ENCODE measurements at places on chromosomes 7 and 10. TPM values are rescaled to one million over a fixed set of nuclear protein-coding genes. Genes with fewer than 3 reads are reported as not detected.
A peak's percentile ranks its signal among the peaks of the same experiment; 100 is the strongest.

DNA sequence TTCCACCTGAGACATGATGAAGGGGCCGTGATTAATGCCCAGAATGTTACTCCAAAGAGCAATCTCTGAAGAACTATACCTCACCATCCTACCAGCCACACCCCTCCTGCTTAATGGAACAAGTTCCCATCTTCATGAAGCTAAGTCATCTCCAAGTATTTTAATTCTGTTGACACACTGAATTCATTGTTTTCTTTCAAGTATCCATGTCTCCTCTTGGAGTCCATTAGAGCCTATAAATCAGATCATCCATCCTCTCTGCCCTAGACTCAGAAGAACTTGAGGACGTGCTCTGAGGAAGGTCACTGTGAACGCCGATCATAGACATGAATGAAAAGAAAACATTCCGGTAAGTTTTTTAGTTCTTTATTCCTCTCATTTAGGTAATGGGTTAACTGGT is 126.8 kb downstream of the RSU1 start:
- no peak overlapping the region for H3K4me3 ChIP-seq
- peaks cover 12% of the 10 kb centered on the region for H3K36me3 ChIP-seq
- no peaks in the 10 kb centered on the region for H3K27me3 ChIP-seq
- DNase-seq: no peak
- H3K4me1 ChIP-seq: no peaks in the 10 kb centered on the region
- H3K27ac ChIP-seq: no peak overlapping the region

Gene CHRM2
- total RNA-seq: 0.24 TPM

GRCh38 chr7:101125989-101126650 is 784 bp upstream of the SERPINE1 start:
- no peaks in the 10 kb centered on the region for H3K27me3 ChIP-seq
- peak; percentile 76 for DNase-seq
- H3K36me3 ChIP-seq: peaks cover 10% of the 10 kb centered on the region
- H3K27ac ChIP-seq: peak overlapping the region; percentile 99
- H3K4me1 ChIP-seq: peaks cover 76% of the 10 kb centered on the region

Gene GPER1
- not detected for total RNA-seq

Gene TSPAN15
- 6.3 TPM for total RNA-seq

Gene GHRHR
- not detected for total RNA-seq

- no peaks in the 10 kb centered on the region for H3K36me3 ChIP-seq
- H3K27me3 ChIP-seq: no peaks in the 10 kb centered on the region
- peaks cover 14% of the 10 kb centered on the region for H3K4me1 ChIP-seq
- DNase-seq: no peak
Observed at GRCh38 chr10:22644222-22644621, 70.2 kb downstream of the PIP4K2A start.

GRCh38 chr10:43427166-43427825 is 9.6 kb upstream of the ZNF487 start:
- no peak overlapping the region for H3K27ac ChIP-seq
- no peaks in the 10 kb centered on the region for H3K36me3 ChIP-seq
- H3K27me3 ChIP-seq: no peaks in the 10 kb centered on the region
- H3K4me3 ChIP-seq: no peak overlapping the region
- no peak for DNase-seq
- no peaks in the 10 kb centered on the region for H3K4me1 ChIP-seq

DNA sequence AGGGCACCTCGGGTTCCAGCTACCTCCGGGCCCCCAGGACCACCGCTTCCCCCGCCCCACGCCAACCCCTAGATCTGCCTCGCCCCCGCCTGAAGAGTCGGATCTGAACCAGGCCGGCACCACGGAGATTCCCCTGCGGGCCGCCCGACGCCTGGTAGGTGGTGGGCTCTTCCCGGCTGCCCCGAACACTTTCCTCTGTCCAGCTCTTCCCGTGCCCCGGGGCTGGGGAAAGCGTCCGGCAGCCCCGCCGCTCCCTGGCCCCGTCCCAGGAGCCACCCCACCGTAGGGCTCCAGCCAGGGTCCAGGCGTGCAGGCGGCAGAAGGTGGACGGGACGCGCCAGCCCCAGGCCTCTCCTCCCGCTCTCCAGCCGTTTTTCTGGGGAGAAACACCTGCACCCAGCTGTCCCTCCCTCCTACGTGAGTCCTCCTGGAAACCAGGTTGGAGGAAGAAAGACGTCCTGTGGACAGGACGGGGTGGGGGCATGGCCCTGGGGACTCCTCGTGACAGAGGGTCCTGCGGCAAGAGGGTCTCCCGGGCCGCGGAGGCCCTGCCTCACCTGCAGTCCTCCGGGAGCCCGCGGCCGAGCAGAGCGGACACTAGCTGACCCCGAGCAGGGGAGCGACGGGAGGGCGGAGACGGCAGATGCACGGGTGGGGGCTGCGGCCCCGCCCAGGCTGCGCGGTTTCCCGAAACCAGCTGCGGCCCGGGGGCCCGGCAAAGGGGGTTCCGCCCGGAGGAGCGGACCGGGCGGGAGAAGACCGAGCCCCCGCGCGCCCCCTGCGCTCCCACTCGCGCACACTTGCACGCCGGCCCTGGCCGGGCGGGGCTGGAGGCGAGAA is at the start of gene TMEM176B:
Gene TMEM176B, minus strand, starts transcription at position 624 of the 840 bp plus-strand sequence. CDS start 3,795 bp downstream, outside the sequence.
- no peak within 1 kb of the TSS for H3K4me3 ChIP-seq
- no peak for DNase-seq
- H3K27ac ChIP-seq: no peak within 1 kb of the TSS

DNA sequence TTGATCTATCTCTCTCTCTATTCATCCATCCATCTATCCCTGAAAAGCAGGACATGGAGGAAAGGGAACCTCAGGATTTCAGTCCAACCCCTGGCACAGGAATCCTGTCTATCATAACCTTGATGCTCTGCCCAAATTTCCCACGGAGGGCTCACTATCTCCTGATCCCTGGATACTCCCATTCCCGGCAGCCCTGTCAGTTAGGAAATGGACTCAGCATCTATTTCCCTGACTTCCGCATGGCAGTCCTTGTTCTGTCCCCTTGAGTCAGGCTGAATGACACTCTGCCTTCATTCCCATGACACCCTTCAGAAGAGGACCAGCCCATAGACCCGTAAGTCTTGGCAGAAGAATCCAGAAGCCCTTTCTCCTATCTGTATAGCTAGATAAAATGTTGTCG is 77.7 kb downstream of the VWA2 start:
- DNase-seq: no peak
- H3K27ac ChIP-seq: no peak overlapping the region
- no peaks in the 10 kb centered on the region for H3K36me3 ChIP-seq
- H3K27me3 ChIP-seq: no peaks in the 10 kb centered on the region
- H3K4me3 ChIP-seq: no peak overlapping the region

DNA sequence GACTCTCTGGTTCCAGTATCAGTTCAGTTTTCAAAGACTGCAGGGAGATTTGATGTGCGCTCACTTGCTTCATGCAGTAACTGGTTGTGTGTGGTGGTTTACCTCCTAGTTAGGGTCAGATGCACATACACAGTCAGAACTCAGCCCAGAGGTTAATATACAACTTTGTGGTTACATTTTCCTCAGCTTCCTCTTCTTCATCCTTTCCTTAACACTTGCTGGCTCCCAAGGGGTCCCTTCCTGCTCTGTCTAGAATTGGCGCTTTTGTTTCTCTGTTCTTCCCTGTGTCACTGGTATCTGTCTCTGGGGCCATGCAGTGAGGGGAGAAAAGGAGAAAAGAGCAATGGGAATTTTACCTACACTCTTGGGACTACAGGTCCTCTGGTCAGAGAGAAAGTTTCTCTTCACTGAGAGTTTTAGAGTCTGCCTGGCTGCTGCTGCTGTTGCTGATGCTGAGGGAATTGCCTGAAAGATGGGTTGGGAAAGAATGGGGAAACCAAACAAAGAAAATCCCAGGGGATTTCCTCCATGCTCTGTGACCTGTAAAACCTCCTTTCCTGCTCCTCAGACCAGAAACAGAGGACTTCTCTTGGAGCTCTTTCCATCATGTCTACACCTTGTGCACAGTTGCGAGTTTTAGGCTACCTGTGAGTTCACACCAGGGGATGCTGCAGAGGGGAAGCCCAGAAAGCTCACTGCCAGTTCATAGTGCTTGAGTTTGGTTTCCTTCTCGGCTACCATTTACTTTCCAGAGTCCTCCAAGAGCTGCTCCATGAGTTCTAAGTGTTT is 74.6 kb downstream of the WDFY4 start:
- H3K36me3 ChIP-seq: no peaks in the 10 kb centered on the region
- H3K4me3 ChIP-seq: no peak overlapping the region
- H3K27me3 ChIP-seq: peaks cover 7% of the 10 kb centered on the region
- no peak overlapping the region for H3K27ac ChIP-seq
- no peak for DNase-seq

Gene TSPAN33
- total RNA-seq: 0.82 TPM

GRCh38 chr7:34299066-34299465 is 359.0 kb upstream of the NPSR1 start:
- no peak overlapping the region for H3K4me3 ChIP-seq
- H3K27me3 ChIP-seq: no peaks in the 10 kb centered on the region
- H3K27ac ChIP-seq: no peak overlapping the region
- H3K36me3 ChIP-seq: no peaks in the 10 kb centered on the region
- DNase-seq: no peak
